AG08395 (cell line): ENCODE measurements at places on chromosomes 2 and 18.

DNA sequence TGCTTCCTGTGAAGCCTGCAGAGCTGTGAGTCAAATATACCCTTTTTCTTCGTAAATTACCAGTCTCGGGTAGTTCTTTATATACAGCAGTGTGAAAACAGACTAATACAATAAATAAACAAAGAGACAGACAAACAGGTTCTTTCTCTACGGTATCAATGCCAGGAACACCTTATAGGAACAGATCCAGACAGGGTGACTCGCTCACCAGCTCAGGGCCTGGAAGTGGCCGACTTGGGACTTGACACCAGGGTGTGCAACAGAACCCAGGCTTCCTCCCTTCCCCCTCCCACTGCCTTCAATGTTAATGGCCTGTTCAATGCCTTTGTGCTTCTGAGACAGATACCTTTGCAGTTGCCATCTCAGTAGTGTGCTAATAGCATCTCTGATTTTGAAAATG lies 309.5 kb downstream of the ALK start:
- DNase-seq, result no peak

GRCh38 chr2:121092095-121092494 lies 192.9 kb downstream of the TFCP2L1 start:
- DNase-seq, result no peak

- no peak for DNase-seq
These were observed 132.0 kb downstream of the TMEM182 start for GRCh38 chr2:102893870-102894269.

DNA sequence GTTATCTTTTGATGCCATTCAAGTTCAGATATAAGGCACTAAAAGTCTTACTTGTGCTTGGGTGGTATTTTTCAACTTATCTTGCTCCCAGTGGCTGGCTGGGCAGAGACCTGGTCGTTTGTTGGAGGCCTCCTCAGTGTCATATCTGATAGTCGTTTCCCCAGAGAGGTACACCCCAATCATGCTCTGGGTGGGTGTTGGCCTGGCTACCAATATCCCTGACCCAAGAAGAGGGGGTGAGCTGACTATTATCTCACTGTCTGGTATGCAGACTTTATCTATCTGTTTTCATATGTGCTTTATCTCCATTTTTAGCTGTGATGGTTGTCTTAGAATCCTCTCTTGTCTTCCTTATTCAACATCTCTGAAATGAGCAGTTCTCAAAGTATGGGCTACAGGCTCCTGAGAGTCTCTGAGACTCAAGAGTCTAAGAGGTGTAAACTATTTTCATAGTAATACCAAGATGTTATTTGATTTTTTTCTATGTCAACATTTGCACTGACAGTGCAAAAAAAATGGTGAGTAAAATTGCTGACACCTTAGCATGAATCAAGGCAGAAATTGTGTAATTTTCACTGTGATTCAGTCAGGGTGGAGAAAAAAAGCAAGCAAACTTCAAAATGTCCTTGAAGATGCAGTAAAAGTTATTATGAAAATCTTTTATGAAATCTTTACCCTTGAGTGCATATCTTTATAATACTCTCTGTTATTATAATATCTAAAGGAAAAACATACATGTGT lies 12.3 kb upstream of the PLEK start:
- DNase-seq, result no peak

GRCh38 chr2:98818164-98818563 lies 87.2 kb upstream of the MGAT4A start:
- no peak for DNase-seq

- DNase-seq, result no peak
These were observed 112.2 kb downstream of the GALNT3 start for GRCh38 chr2:165681841-165682240.

GRCh38 chr2:153213022-153213421 lies 265.5 kb downstream of the RPRM start:
- DNase-seq, result no peak

DNA sequence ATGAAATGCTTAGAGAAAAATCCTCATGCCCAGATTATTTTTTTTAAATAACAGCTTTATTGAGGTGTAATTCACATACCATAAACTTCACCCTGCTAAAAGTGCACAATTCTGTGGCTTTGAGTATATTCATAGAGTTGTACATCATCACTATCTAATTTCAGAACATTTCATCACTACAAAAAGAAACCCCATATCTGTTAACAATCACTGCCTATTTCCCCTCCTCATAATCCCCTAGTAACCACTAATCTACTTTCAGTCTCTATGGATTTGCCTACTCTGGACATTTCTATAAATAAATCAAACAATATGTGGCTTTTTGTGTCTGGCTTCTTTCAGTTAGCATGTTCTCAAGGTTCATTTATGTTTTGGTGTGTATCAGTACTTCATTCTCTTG lies 51.4 kb downstream of the OSBPL1A start:
- DNase-seq, result no peak

DNA sequence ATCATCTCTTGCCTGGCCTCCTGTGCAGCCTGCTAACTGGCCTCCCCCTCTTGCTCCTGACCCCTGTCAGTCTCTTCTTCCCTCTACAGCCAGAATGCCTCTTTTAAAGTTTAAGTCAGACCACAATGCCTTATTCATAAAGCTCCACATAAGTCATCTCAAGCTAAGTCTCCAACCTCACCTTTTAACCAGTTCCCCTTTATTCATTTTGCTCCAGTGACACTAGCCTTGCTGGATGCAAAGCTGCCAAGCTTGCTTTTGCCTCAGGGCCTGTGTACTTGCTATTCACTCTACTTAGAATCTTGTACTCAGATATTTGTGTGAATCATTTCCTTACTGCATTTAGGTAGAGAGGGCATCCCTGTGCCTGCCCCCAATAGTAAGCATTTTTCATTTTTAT lies 180.9 kb downstream of the PDE1A start:
- DNase-seq, result no peak

GRCh38 chr2:105144152-105144940 lies 97.2 kb upstream of the GPR45 start:
- no peak for DNase-seq

GRCh38 chr2:238164906-238165287 lies 6.1 kb downstream of the ERFE start:
- DNase-seq, result no peak

DNA sequence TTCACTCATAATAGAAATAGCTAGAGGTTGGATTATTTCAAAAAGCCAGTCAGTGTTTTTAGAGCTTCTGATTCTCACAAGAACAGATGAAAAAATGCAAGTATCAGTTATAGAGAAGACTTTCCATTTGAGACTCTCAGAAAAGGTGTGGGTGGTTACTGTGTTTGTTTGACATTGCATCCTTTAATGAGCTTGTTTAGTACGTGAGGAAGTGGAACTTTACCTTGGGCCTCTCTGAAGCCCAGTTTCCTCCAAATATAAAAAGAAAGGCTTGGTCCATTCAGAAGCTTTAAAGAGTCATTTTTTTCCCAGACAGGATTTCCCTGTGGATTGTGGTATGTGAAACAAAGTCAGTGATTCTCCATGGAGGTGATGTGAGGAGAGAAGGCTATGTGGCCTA lies 89.9 kb upstream of the RANBP2 start:
- no peak for DNase-seq

DNA sequence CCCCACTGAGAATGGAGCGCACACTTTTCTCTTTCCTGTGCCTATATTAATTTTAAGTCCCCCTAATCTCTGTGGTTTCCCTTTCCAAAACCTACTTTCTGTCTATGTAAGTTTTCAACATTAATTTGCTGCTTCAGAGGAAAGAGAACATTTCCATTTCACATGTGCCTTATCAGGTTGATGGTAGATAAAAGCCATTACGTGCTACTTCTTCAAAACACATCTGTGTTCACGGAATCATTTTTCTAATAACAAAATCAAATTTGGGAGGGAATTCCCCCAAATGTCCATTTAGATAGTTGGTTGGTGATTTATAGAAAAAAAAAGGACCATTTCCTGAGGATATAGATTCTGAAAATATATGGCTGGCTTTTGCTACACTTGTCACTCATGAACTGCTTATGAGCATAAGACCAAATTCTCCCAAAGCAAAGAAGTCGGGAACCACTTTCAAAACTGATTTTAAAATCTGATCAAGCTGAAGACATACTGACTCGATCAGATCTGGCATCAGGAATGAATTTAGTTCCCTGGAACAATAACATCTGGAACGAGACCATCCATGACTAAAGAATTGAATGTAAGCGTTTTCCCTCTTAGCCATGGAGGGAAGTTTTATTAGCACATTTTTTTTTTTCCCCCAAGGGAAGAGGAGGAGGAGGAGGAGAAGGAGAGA lies 8.2 kb downstream of the PTGR3 start:
- DNase-seq, result no peak

DNA sequence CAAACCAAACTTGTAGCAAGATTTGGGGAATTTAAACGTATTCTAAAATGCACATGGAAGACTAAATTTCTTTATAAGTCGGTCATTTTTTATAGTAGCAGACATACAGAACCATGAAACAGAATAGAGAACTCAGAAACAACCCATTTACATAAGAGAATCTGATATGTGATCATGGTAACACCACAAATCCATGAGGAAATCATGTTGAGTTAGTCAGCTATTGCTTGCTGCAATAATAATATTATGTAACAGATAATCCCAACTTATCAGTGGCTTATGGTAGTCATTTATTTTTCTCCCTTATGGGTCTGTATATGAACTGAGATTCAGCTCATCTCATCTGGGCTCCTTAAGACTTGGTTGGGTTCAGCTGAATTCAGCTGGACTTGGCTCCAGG lies 103.4 kb upstream of the SERTAD2 start:
- DNase-seq, result no peak

- DNase-seq, result no peak
These were observed 81.8 kb downstream of the INO80D start for GRCh38 chr2:206004004-206004693.

DNA sequence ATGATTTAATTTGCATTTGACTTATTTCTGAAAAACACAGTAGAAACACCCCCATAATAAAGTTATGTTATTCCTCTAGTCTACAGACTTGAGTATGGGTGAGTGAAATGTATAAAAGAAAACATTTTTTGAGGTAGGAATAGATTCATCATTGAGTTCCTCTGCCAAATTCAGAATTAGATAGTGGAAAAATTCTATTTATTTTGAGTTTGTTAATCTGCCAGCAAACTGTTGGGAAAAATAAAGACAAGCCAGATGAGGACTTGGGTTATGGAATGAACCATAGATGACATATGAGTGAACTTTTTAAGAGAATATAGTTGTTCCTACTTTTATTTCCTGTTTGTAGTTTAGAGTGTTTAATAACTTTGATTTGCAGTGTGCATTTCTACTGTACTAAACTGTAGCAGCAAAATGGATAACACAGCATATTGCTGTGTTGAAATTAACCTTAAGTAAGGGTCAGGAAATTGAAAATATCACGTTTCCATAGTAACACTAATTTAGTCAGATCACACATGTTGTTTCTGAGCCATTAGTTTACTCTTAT lies 35.6 kb upstream of the PNPT1 start:
- no peak for DNase-seq

GRCh38 chr2:150167711-150168110 lies 319.8 kb downstream of the RND3 start:
- peak; percentile 59 for DNase-seq
